ENCODE measurements at places on chromosomes 2 and 18. TPM values are rescaled to one million over a fixed set of nuclear protein-coding genes. Genes with fewer than 3 reads are reported as not detected.
A peak's percentile ranks its signal among the peaks of the same experiment; 100 is the strongest.

ADGRF3 gene
- 0.59 TPM for total RNA-seq

GRCh38 chr18:26963292-26963691 is 97.8 kb upstream of the AQP4 start:
- DNase-seq = no peak

GRCh38 chr2:75792146-75792545 is 81.4 kb upstream of the GCFC2 start:
- DNase-seq = no peak

GRCh38 chr2:215528555-215528954 is 92.7 kb upstream of the FN1 start:
- no peak for DNase-seq

GRCh38 chr2:59932341-59932740 is 621.1 kb downstream of the BCL11A start:
- DNase-seq = no peak

- DNase-seq = no peak
Measured at GRCh38 chr2:406876-407275, 119.0 kb upstream of the ALKAL2 start.

DNA sequence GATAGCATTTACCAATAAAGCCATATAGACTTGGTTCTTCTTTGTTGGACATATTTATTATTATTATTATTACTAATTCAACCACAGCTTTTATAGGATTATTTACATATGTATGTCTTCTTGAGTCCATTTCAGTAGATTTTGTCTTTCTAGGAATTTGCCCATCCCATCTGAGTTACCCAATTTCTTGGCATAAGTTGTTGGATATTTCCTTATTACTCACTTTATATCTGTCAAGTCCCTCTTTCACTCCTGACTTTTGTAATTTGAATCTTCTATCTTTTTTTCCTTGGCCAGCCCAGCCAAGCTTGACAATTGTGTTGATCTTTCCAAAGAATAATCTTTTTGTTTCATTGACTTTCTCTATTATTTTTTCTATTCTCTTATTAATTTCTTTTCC is 543.7 kb downstream of the SUCLG1 start:
- no peak for DNase-seq

GRCh38 chr18:29164993-29165599 is 988.2 kb upstream of the CDH2 start:
- DNase-seq = no peak

POTEC gene
- total RNA-seq = not detected

DNA sequence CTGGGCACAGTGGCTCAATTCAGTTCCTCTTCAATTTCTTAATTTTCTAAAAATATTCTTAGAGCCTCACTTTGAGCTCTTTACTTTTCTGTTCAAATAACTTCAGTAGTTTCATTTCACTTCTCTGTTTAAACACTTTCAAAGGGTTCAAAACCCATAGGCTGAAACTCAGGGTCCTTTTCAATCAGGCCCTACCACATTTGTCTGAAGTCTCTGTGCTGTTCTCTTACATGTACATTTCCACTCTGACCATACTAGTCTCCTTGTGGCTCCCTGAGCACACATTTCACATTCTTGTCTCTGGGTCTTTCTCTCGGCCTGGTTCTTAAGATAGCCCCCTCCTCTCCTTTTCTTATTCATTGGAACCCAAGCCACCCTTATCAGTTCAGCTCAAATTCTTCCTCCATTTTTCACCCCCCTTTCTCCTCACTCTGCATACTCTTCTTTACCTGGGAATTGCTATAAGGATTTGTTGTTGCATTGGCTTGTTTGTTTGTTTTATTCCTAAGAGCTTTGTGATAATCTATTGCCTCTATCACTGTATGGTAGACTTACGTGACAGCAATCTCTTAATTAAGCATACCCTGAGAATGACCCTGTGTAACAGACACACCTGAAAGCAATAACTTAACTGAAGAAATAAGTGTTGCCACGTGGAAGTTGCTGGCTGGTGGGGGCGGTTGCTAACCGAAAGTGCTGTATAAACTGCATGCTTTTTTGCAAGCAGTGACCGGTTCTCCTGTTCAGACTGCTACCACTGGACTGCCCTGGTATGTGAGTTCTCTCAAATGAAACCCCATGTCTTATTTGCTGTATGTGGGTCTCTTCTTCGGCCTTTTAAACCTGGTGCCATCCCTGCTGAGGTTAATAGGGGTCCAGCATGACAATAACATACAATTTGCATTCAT is 27.7 kb upstream of the ACADL start:
- no peak for DNase-seq

SRD5A2 gene
- not detected for total RNA-seq

- peak; percentile 46 for DNase-seq
Measured at GRCh38 chr2:238097988-238098871, 1.9 kb upstream of the ESPNL start.

- DNase-seq = no peak
Measured at GRCh38 chr18:5574843-5575242, 31.0 kb upstream of the EPB41L3 start.

DNA sequence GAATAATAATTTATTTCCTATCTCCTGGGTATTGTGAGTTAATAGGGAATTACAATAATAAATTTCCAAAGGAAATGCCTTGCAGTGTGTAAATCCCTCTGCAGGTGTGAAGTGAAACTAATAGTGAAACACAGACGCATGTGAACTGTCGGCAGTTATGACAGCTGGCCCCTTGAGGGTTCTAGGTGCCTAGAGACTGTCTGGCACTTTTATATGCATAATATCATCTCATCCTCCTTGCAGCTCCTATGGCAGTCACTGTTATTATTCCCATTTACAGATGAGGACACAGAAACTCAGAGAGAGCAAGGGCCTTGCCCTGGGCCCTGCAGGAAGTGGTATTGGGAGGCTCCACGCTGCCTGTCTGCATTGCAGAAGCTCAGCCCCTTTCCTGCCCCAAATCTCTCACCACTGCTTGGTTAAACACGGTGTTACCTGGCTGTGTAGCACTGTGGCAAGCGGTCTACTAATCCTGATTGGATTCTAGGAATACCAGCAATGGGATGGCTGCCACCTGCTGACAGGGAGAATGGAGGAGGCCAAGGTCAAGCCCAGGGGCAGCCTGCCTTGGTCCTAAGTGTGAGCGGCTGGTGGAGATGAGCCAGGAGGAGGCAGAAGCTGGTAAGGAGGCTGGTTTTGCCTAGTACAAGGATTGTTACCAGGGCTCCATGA is 32.8 kb upstream of the ACKR3 start:
- DNase-seq = no peak

DNA sequence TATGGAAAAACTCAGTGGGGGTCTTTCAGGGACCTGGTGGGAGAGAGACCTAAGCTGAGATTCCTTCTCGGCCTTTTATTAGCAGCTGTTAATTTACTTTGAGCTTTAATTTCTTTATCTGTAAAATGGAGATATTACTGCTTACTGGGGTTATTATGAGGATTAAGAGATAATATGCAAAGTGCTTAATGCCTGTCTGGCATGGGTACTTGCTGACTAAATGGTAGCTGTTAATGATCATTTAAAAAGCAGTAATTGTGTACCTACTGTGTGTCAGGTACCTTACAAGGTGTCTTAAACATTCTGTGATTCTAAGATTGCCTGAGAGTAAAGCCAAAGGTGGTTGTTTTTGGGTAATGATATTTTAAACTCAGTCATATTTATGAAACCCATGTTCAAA is 2.6 kb downstream of the ITGA6 start:
- no peak for DNase-seq

UGT1A4 gene
- 6.1 TPM for total RNA-seq
